ENCODE measurements at places on chromosomes 3 and 15.

DNA sequence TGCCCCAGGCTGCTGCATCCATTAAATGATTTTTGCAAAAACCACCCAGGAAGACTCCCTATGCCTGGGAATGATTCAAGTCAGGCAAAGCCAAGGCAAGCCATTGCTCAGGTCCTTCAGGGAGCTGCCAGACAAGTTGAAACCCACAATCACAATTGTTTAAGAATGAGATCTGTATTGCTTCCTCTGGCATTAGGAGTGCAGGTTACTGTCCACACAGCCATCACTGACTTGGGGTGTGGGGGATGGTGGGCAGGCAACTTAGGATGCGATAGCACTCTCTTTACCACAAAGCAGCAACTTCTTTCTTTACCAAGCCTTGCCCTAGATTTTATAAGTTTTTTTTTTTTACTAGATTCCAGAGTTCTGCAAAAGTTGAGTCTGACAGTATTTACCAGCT is 15.0 kb upstream of the IL20RB start:
- no peak for DNase-seq

GRCh38 chr15:52407374-52407773 is 111.8 kb upstream of the MYO5C start:
- DNase-seq = no peak

- DNase-seq = no peak
Measured at GRCh38 chr3:133821767-133822638, 16.4 kb downstream of the SRPRB start.

DNA sequence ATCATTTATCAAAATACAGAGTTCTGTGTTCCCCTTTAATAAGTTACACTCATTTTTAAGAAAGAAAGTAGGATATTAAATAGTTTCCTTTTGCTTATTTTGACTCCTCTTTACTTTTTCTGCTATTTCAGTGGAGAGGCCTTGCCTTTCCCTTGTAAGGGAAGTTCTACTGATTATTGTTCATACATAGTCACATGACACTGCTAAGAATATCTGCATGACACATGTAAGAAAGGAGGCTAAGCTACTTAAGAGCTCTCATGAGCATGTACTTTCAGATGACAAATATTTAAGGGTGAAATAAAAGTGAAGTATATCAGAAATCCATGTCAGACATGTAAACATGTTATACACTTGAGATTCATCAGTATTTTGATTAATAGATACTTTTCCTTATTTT is 39.0 kb downstream of the MYRIP start:
- no peak for DNase-seq
